ENCODE measurements at places on chromosomes 2 and 18.

DNA sequence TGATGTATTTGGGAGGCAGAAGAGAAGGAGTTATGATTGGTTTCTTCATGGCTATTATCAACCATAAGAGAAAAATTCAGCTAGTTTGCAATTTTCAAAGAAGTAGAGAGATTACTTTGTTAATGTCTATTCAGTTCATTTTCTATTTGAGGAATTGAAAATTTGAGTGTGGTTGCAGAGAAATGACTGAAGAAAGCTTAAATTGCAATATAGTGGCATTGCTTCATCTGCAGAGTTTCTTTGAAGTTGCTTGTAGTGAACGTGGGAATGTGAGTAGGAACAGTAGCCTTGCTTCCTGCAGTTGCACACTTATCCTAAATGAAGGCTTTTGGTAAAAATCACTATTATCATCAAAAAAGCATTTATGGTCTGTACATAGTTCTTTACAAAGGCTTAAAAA lies 14.7 kb upstream of the CYRIA start:
- DNase-seq: no peak

- peak; percentile 71 for DNase-seq
These were observed 7.9 kb downstream of the CROCC2 start for GRCh38 chr2:240913810-240914644.

- no peak for DNase-seq
These were observed 17.7 kb downstream of the NFATC1 start for GRCh38 chr18:79413426-79413825.

GRCh38 chr2:215830304-215830703 lies 183.0 kb downstream of the MREG start:
- DNase-seq: no peak

- no peak for DNase-seq
These were observed 6.7 kb upstream of the UGT1A5 start for GRCh38 chr2:233705911-233706506.

- DNase-seq: no peak
These were observed 8.5 kb downstream of the SPEG start for GRCh38 chr2:219443016-219443696.

DNA sequence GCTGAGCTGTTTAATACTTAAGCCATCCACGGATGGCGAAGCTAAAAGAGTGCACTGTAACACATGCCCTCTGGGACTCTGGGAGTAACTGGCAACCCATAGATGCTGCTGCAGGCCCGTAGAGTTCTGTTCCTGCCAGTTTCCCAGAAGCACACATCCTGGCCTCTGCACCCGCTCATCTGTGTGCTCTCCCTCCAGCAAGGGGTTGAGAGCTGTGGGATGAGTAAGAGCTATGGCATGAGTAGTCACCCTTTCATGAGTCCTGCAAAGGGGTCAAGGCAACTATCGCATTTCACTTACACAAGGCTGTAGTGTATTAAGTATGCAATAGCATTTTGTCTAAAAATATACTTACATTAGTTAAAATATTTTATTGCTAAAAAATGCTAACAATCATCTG lies 1341.8 kb upstream of the NXPH2 start:
- no peak for DNase-seq

DNA sequence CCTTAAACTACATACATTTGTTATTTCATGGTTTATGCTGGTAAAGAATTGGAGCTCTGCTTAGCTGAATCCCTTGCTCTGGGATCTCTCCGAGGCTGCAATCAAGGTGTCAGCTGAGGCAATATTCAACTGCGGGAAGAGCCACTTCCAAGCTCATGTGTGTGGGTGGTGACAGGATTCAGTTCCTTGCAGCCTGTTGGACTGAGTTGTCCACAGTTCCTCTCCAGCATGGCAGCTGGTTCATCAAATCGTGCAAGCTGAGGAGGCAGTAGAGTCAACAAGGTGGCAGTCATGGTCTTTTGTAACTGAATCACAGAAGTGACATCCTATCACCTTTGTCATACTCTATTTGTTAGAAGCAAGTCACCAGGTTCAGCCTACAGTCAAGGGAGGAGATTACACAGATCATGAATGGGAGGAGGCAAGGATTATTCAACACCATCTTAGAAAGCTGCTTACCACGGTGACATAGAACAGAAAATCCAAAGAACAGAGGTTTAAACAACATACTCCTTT lies 56.9 kb downstream of the CTIF start:
- no peak for DNase-seq

DNA sequence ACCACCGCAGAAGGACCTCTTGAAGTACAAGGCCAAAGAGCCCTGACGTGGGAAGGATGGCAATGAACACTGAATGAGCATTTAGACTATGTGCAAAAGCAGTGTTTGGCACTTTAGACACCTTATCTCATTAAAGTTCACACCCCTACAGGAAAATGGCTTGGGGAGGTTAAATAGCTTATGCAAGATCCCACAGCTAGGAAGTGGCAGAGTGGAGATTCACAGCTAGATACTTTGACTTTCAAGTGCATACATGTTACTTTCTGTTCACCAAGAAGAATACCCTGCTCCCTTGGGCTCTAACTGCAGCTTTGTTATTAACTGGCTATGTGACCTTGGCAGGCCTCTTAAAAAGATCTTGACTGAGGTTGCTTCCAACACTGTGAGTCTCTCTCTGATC lies 58.2 kb downstream of the ICOS start:
- no peak for DNase-seq

DNA sequence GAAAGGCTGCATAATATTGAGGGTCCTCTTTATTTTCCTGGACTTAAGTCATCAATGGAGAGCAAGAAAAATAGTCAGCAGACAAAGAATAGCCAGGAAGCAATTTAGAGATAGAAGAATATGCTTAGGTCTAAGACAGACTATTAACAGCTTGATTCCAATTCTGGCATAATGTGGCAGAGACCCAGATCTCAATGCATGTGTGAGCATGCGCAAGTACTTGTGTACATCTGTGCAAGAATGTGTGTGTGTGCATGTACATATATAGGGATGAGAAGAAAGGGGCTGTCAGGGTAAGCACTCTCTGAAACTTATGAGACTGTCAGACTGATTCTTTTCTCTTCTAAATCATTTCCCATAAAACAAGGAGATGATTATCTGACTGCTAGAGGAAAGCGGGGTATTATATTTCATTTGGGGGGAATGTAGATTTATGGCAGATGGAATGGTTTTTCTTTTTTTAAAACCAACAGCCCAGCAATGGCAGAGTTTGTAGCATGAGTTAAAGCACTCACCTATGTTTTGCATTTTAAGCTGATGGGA lies 381.3 kb upstream of the SPRED2 start:
- no peak for DNase-seq

DNA sequence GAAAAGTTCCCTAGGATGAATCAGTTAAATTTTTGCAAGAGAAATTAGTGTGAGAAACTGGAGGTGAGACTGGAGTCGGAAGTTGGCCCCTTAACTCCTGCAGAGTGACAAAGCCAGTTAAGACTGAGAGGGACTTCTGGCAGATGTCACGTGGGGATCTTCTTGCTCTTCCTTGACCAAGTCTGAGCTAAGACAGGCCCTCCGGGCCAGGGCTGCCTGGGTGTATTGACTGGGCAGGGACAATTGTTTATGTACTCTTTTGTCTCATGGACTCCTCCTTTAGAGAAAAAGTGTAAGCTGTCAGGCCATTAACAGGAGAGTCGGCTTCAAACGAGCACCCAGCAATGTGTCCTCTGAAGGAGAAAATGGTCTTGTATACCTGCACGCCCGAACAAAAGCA lies 48.6 kb upstream of the RALBP1 start:
- no peak for DNase-seq

GRCh38 chr2:19569300-19569791 lies 210.9 kb upstream of the OSR1 start:
- no peak for DNase-seq

- no peak for DNase-seq
These were observed 84.4 kb downstream of the MAP4K4 start for GRCh38 chr2:101781791-101782426.

DNA sequence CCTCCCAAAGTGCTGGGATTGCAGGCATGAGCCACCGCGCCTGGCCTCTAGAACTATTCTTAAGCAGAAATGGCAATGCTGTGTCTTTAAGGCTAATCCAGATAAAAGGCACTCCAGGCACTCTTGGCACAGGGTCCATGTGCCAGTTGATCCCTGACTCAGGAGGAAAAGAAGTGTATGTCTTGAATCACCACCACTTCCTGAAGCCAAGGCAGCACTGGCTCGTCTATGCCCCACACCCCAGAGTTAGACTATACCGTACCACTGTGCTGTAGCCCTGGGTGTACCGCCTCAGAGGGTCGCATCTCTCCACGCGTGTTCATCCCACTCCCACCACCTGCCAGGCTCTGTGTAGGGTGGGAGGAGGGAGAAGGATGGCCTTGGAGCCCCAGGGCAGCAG lies 9.0 kb downstream of the TNFRSF11A start:
- DNase-seq: no peak

DNA sequence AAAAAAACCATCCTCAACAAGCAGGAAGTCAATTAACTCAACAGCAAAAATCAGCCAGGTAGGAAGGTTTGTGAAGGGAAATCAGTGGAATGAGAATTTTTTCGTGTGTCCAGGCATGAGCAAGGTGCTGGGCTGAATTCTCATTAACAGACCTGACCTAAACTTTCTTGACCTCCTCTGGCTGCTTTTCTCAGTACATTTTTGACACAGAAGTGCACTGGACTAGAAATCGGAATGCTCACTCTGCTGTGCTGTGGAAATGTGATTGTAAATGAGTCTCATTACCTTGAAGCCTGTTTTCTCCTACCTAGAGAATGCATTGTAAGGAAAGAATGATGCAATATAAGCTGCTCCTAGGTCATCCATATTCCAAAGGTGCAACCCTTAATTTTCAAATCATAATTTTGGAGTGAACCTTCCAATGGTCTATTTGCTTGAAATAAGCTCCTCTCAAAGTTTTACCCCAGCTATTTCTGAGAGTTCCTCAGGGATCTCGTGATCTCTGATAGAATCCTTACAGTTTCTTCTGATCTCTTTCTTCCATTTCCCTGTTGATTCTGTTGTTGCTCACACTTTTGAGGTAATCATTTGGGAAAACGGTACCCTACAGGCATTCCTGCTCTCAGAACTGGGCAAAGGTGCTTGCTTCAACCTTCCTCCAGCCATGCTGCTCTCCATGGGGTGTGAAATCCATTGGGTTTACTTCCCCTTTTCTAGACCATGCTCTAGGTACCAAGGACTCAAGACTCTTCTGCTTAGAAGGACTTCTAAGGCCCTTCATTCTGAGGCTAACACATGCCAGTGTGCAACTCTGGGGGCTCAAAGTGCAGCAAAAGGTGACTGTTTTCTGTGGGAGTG lies 104.9 kb upstream of the ITPRID2 start:
- no peak for DNase-seq

DNA sequence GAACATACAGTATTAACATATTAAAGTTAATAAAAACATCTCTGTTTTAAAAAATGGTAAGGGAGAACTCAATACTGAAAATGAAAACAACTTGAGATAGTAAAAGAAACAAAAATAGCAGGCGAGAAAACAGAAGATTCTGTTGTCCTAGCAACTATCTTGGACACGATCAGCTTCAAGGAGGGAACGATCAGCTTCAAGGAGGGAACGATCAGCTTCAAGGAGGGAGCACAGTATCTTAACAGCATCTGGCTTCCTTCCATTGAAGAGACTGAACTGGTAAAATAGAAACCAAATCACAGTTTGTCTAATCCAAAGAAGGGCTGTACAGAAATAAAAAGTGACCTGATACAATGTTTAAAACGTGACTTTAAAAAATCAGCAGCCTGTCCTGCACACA lies 51.8 kb downstream of the NDUFA10 start:
- DNase-seq: no peak

GRCh38 chr2:231037202-231037730 lies at the start of gene C2orf72:
TSS of gene C2orf72 (plus strand) at chr2:231037523. CDS start at chr2:231037566, 43 bp downstream.
- no peak for DNase-seq

GRCh38 chr2:28437918-28438317 lies 45.3 kb downstream of the FOSL2 start:
- no peak for DNase-seq

- DNase-seq: no peak
These were observed 30.3 kb upstream of the GPR17 start for GRCh38 chr2:127615511-127616166.

GRCh38 chr2:5756272-5756671 lies 64.1 kb downstream of the SOX11 start:
- no peak for DNase-seq

DNA sequence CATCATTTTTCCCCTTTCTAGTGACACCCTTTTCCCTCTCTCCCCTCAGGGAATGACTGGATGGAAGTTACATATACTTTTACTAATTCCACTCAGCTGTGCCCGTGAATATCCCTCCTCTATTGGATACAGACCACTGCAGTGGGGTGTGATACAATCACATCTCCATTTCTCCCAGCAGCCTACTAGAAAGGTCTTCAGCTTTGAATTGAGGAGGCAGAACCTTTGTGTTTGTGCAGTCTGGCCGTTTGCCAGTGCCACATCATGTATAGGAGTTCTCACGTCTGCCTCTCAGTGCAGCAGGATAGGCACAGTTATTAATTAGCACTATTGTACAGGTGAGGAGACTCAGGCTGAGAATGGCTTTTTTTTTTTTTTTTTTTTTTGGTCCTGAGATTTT lies 16.4 kb downstream of the TNFRSF11A start:
- no peak for DNase-seq

GRCh38 chr2:161067846-161068350 lies 92.3 kb upstream of the TANK start:
- no peak for DNase-seq

GRCh38 chr2:28277466-28277865 lies 115.2 kb upstream of the FOSL2 start:
- DNase-seq: no peak

GRCh38 chr2:138827426-138828054 lies 47.4 kb upstream of the NXPH2 start:
- peak; percentile 29 for DNase-seq

GRCh38 chr2:84924173-84925106 lies 19.0 kb downstream of the TMSB10 start:
- DNase-seq: no peak

DNA sequence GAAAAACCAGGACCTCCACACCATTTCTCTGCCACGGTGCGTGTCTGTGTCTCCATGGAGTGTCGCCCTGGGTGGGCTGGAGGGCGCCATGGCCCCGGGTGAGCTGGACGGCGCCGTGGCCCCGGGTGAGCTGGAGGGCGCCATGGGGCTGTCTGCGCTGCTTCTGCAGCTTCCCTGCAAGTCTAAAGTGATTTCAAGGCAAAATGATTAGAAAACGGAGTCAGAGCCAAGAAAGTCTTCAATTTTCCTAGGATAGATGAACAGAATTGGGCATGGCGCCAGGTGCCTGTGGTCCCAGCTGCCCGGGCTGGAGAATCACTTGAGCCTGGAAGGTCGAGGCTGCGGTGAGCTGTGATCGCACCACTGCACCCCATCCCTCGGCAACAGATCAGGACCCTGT lies 27.7 kb upstream of the NFATC1 start:
- no peak for DNase-seq
